Progenitor cell of endocrine pancreas (in vitro differentiated cells): ENCODE measurements at places on chromosomes 6 and 20.

GRCh38 chr20:35497320-35497719 lies 32.1 kb downstream of the C20orf173 start:
- no peak for DNase-seq
- no peak overlapping the region for H3K4me3 ChIP-seq
- no peaks in the 10 kb centered on the region for H3K4me1 ChIP-seq

GRCh38 chr6:75491291-75491690 lies 2.3 kb downstream of the FILIP1 start:
- no peak overlapping the region for H3K27ac ChIP-seq
- DNase-seq, result no peak
- no peaks in the 10 kb centered on the region for H3K36me3 ChIP-seq
- no peak overlapping the region for H3K4me3 ChIP-seq

DNA sequence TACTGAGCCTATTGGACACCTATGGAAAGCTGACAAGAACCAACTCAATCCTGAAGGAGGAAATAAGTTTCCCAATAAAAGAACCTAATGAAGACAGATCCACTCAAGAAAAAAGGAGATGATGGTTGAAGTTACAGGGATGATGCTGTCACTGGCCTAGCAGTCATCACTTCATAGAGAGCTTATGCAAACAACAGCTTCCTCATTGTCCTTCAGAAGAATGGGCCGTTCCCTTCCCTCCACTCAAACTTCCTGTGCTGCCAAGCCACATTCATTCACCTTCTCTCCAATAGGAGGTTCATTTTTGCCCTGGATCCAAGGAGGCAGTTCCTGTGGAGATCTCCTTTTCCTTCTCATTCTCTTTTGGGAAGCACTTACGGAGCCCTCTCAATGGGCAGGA lies 13.8 kb upstream of the PM20D2 start:
- peaks cover 20% of the 10 kb centered on the region for H3K36me3 ChIP-seq
- peaks cover 2% of the 10 kb centered on the region for H3K4me1 ChIP-seq
- no peak overlapping the region for H3K4me3 ChIP-seq
- no peaks in the 10 kb centered on the region for H3K27me3 ChIP-seq
- no peak overlapping the region for H3K27ac ChIP-seq

DNA sequence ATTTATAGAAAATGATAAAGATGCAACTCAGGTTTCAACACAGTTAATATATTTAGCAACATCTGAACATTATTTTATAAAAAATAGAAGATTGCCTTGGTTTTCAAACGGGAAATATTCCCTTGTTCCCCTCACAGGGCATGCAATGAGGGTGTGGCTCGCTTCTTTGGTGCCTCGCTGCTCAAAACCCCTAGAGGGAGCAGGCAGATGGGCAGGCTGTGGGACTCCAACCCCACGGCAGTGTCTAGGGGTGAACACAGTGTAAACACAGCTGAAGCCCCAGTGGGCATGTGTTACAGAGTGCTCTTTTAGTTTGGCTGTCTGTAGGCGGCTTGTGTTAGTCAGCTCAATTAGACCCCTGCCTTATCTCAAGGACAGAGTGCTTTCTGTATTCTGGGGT lies 560.8 kb upstream of the IMPG1 start:
- no peaks in the 10 kb centered on the region for H3K27me3 ChIP-seq
- no peak overlapping the region for H3K27ac ChIP-seq
- H3K4me3 ChIP-seq, result no peak overlapping the region
- H3K36me3 ChIP-seq, result no peaks in the 10 kb centered on the region
- no peak for DNase-seq

DNA sequence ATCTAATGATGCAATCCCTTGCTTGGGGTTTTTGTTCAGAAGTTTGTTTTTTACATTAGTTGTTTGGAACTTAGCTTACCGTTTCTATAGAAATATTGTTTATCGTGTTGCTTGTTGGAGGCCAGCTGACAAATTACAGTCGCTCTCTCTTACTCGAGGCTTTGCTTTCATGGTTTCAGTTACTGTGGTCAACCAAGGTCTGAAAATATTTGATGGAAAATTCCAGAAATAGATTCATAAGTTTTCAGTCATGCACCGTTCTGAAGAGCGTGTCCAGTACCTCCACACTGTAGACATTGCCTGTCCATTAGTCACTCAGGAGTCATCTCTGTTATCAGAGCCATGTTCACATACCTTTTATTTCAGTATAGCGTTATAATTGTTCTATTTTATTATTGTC lies 47.9 kb downstream of the DEK start:
- no peak overlapping the region for H3K4me3 ChIP-seq
- no peaks in the 10 kb centered on the region for H3K27me3 ChIP-seq
- no peak overlapping the region for H3K27ac ChIP-seq
- H3K36me3 ChIP-seq, result peaks cover 33% of the 10 kb centered on the region
- peaks cover 5% of the 10 kb centered on the region for H3K4me1 ChIP-seq

DNA sequence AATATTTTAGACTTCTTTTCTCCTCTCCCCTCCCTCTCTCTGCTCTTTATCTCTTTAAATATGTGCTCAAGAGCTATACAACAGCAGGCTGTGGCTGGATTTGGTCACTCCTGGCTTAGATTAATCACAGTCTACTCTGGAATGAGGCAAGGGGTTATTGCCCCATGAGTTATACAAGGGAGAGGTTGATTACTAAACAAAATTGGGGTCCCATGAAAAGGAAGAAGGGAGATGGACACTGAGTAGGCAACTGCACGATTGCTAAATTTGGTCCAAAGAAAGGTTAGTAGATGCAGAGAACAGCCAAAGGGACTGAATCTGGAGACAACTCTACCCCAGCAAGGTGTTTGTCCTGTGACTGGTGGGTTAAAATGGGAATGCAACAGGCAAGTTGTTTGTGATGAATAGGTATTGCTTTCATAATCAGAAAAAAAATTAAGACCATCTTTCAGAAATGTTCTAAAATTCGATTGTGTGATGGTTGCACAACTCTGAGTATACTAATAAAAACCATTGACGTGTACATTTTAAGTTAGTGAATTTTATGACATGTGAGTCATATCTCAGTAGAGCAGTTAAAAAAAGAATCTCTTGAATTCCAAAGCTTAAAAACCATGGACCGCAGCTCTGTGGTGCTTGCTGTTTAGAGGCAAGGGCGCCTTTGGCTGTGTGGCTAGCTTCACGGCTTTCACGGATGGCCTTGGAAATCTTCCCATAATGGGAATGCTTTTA lies 57.1 kb downstream of the KIZ start:
- H3K27ac ChIP-seq, result no peak overlapping the region
- no peak overlapping the region for H3K4me3 ChIP-seq
- peaks cover 2% of the 10 kb centered on the region for H3K4me1 ChIP-seq
- H3K27me3 ChIP-seq, result no peaks in the 10 kb centered on the region
- no peak for DNase-seq

- H3K4me1 ChIP-seq, result no peaks in the 10 kb centered on the region
- H3K36me3 ChIP-seq, result no peaks in the 10 kb centered on the region
- H3K27me3 ChIP-seq, result no peaks in the 10 kb centered on the region
- no peak overlapping the region for H3K4me3 ChIP-seq
- DNase-seq, result no peak
These were observed 7.4 kb downstream of the CEP85L start for GRCh38 chr6:118644007-118644406.
